ENCODE measurements at places on chromosomes 1 and 21.

GRCh38 chr1:41626616-41627375, 142.3 kb upstream of the EDN2 start:
- DNase-seq, result no peak

DNA sequence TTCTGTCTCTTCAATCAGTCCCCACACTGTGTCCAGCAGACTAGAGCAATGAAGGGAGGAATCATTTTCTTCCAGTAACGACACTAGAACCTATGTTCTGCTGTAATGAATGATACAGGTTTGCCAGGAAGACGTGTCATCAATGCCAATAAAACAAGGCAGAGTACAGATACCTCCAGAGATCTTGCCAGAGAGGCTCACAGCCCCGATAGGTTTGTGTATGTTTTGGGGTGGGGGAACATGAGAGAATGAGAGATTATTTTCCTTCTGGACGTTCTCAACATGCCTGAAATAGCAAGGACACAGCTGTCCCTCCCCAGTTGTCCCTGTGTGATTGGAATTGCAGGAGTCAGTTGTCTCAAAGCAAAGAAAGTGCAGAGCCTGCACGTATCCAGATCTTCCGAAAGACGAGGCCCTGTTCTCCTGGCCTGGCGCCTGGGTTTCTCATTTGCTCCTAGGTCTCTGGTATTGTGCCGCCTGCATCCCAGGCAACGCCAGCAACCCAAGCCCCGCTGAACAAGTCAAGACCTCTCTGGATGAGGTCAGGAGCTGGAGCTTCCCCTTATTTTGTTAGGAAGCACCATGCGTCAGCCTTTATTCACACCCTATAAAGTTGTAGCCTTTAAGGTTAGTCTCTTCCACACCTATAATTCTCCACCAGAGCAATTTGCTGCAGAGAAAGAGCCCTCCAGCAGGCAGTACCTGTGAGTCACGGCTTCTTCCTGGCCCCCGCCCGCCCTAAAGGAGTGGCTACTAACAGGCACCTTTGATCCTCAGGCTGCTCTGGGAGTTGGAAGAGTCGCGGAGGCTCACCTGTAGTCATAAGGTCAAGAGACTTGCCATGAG, 130.5 kb downstream of the TOMM20 start:
- DNase-seq, result no peak

- DNase-seq, result peak; percentile 61
These were observed 125.2 kb upstream of the PTBP2 start for GRCh38 chr1:96596226-96596922.

- no peak for DNase-seq
These were observed 8.6 kb upstream of the ACTN2 start for GRCh38 chr1:236677641-236678235.

DNA sequence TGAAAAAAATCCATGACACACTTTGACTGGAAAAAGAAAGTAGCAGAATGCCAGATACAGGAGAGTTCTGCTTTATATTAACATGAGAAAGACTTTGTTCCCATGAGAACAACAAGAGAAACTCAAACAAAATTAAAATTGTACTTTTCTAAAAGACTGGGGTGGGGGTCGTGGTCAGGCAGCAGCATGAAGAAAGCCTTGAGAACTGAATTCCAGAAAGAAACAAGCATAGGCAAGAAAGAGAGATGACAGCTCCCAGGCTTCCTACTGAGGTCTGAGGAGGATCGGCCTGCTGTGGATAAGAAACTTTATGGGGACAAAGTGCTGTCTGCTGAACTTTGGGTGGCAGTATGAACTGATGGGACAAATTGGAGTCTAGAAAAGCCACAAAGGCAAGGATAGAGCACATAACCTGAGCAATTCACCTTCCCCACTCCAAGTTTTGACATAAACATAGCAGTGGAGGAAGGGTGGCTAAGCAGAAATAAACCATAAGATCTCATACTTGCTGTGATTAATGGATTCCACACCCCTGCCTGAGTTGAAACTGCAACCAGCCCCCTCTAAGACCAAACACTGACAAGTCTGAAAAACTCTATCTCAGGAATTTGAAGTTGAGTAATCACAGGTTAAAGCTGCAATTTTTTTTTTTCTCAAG, 43.7 kb downstream of the COL6A1 start:
- no peak for DNase-seq

- no peak for DNase-seq
These were observed 14.1 kb downstream of the KRTCAP2 start for GRCh38 chr1:155158991-155159390.

GRCh38 chr1:235746245-235746644, 96.7 kb upstream of the GNG4 start:
- DNase-seq, result no peak

DNA sequence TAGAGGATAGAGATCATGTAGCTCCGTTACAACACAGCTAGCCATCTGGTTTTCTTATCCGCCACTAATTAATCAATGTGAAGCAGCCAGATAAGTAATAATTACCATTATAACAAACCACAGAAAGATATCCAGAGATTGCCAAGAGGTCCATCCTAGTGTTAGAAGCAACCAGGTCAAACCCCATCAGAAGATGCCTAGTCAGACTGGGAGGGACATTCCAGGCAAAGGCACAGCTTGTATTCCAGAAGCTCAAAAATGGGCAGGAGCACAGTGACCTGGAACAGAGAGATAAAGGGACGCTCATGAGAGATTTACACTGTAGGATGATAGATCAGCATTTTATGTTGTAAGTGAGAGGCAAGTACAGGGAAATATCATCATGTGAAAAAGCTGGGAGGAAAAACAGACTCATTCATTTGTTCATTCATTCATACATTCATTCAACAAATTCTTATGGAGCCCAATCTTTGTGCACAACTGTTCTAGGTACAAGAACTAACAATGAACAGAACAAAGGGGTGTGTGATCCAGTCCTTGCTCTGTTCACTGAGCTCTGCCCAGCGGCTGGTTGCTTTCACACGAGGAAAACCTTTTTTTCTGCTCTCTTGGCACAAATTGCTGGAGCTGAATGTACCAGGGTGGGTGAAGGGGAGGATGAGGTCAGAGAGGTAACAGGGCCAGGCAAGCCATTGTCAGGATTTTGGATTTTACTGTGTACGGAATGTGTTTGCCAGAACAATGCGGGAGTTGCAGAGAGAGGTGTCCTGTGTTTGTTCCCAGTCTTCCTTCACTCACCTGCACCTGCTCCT, 240.8 kb upstream of the FGGY start:
- no peak for DNase-seq

DNA sequence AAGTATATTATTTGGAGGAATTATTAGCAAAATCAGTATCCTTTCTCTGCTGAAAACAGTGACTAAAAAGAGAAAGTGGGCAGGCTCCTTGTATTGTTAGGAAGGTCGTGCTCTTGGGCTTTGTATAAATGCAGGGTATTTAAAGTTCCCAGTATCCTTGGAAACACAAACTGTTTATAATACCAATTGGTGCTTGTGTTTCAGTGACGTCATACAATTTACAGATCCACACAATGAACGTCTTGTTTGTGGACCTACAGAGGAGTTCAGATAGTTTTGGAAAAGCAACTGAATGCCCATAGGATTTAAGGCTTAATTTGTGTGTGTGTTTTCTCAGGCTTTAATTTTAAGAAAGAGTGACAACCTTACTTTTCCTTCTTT, 168.2 kb downstream of the RASAL2 start:
- no peak for DNase-seq

DNA sequence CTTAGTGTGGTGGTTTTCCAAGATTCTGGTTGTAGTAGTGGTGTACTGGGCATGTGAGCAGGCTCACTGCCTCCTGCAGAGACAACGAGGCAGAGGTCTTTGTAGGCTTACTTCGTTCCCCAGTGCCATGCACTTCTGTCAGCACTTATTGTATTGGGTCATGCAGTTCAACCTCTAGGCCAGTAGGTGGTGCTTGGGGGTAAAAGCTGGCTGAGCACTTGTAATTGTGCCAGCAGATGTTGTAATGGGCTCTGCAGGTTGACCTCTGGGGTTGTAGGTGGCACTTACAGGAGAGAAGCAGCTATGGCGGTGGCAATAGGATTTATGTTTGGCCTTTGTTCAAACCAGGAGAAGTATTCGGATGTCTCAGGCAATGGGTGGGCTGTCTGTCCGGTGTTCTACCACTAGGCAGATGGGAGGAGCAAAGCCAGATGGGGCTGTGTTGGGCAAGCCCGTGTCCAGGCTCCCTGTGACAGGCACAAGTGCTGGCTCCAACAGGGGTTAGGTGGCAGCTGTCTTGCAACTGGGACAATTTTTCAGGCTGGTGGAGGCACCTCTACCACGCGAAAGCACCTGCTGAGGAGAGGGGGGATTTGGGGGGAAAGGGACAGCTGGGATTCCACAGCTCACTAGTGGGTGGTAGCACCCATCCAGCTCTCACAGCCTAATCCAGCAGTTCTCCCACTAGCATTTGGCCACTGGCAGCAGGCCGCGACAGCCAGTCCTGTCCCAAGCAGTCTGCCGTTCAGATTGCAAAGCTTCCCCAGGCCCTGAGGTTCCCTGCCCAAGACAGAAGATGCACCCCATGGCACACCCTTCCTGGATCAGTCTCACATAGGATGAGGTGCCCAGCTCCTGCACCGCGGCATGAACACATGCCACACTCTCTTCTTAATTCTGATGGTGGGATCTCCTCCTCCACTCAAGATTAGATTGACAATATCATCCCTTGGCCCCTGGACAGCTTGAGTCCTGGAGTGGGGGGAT, 274.5 kb downstream of the CTH start:
- DNase-seq, result peak; percentile 64

GRCh38 chr1:87273291-87273690, 55.4 kb upstream of the LMO4 start:
- DNase-seq, result no peak

DNA sequence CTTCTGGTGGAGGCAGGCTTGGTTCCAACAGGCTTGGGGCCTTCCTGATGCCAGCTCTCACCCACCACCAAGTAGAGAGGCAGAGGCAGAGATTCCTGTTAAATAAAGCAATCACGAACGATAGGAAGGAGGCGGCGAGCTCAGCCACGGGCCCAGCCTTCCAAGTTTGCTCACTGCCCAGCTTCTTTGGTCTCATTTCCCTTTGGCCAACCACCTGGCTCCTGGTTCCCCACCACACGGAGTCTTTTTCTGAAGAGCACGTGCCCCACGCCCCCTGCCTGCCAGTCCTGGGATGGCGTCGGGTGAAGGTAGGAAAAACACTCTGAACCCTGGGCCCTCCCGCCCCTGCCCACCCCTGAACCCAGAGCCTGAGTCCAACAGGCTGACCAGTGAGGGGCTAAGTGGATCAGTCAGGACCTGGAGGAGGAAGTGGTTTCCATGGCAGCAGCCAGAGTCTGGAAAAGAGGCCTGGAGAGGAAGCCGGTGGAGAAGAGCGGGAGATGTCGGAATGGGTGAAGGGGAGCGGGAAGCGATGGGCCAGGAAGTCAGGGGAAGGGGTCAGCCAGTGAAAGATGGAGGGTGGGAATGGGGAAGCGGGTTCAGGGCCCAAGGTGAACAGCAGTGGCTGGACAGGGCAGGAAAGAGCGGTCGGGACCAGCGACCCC, 158.2 kb upstream of the KLHDC7A start:
- peak; percentile 61 for DNase-seq

- no peak for DNase-seq
These were observed 2.7 kb downstream of the MEF2D start for GRCh38 chr1:156497743-156498431.
